ENCODE measurements at places on chromosomes 2 and 18. TPM values are rescaled to one million over a fixed set of nuclear protein-coding genes. Genes with fewer than 3 reads are reported as not detected.

The NOSTRIN gene
- total RNA-seq: not detected

The TXNDC2 gene
- not detected for total RNA-seq

The C2orf72 gene
- 0.48 TPM for total RNA-seq

GRCh38 chr2:51335087-51336058, 303.4 kb upstream of the NRXN1 start:
- DNase-seq: no peak

GRCh38 chr2:240705204-240705791, 13.6 kb downstream of the AQP12A start:
- no peak for DNase-seq

GRCh38 chr2:218732761-218733158, 22.1 kb downstream of the TTLL4 start:
- DNase-seq: no peak

- no peak for DNase-seq
Measured at GRCh38 chr18:31931886-31932240, 11.1 kb downstream of the TRAPPC8 start.

DNA sequence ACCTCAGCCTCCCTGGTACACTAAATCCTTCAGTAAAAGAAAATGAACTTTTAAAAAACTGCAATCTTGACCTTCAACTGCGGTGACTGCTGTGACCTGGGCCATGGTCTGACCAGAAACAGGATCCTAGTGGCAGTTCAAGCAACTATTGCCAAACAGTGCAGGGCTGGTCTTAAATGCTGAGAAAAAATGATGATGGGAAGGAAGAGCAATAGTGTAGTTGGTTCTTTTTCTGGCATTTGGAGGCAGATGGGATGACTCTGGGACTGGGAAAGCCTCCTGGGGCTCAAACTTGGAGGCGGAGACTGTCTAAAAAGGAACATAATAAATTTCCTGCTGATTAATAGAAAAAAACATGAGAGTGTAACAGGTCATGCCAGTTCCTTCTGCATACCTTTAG, 45.4 kb downstream of the CHN1 start:
- no peak for DNase-seq

- DNase-seq: no peak
Measured at GRCh38 chr2:49110571-49110970, 43.7 kb downstream of the FSHR start.

GRCh38 chr2:25034081-25034480, 7.8 kb upstream of the EFR3B start:
- no peak for DNase-seq

GRCh38 chr2:235706506-235706905, 212.7 kb downstream of the AGAP1 start:
- no peak for DNase-seq
